ENCODE measurements at places on chromosomes 4 and X.
A peak's percentile ranks its signal among the peaks of the same experiment; 100 is the strongest.

GRCh38 chrX:37912304-37912703, 64.9 kb upstream of the DYNLT3 start:
- no peak for DNase-seq

- DNase-seq = no peak
These were observed 870 bp downstream of the PDZD4 start for GRCh38 chrX:153829549-153829798.

- no peak for DNase-seq
These were observed 45.2 kb downstream of the PHKA2 start for GRCh38 chrX:18938710-18939109.

GRCh38 chrX:25226151-25226550, 210.4 kb upstream of the ARX start:
- DNase-seq = no peak

- DNase-seq = peak; percentile 70
These were observed 586 bp downstream of the BCAP31 start for GRCh38 chrX:153723351-153724251.

GRCh38 chr4:156169011-156169410, 215.3 kb upstream of the CTSO start:
- no peak for DNase-seq

DNA sequence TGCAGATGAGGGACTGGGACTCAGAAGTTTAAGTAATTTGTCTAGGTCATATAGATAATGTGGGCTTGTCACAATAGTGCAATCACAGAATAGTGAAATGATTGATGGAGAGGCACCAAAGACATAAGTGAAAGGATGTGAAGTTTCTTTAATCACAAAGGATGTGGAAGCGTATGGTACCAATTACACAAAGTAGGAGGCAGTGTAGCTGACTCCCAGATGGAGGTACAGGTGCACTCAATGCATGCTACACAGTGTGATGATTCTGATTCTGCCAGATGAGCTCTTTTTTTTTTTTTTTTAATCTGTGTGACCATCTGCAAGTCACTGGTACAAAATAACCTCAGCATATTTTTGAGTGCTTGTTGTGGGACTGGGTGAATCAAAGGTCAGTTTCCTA, 411.3 kb downstream of the SPRY1 start:
- DNase-seq = no peak

GRCh38 chr4:24471486-24472160, 112.7 kb downstream of the DHX15 start:
- DNase-seq = no peak

GRCh38 chr4:10320130-10320529, 137.1 kb downstream of the ZNF518B start:
- DNase-seq = no peak

GRCh38 chr4:145863191-145863590, 75.4 kb downstream of the ZNF827 start:
- DNase-seq = no peak

GRCh38 chr4:184384810-184385557, 89.4 kb downstream of the IRF2 start:
- no peak for DNase-seq

- no peak for DNase-seq
These were observed 1.2 kb upstream of the AMER1 start for GRCh38 chrX:64206556-64207162.

- DNase-seq = no peak
These were observed 13.9 kb upstream of the SLC7A11 start for GRCh38 chr4:138255917-138256597.

GRCh38 chrX:121579016-121579760, 531.8 kb downstream of the GLUD2 start:
- DNase-seq = no peak

GRCh38 chrX:71990518-71990917, 79.9 kb downstream of the NHSL2 start:
- DNase-seq = no peak

Data from activated naive CD4-positive, alpha-beta T cell (primary cell).